ENCODE measurements at places on chromosomes 5 and 9. TPM values are rescaled to one million over a fixed set of nuclear protein-coding genes. Genes with fewer than 3 reads are reported as not detected.
A peak's percentile ranks its signal among the peaks of the same experiment; 100 is the strongest.

- no peaks in the 10 kb centered on the region for H3K36me3 ChIP-seq
- DNase-seq: no peak
- no peaks in the 10 kb centered on the region for H3K4me1 ChIP-seq
Measured at GRCh38 chr9:118034701-118035100, 330.5 kb downstream of the TLR4 start.

CFAP90 gene
- not detected for total RNA-seq

DNA sequence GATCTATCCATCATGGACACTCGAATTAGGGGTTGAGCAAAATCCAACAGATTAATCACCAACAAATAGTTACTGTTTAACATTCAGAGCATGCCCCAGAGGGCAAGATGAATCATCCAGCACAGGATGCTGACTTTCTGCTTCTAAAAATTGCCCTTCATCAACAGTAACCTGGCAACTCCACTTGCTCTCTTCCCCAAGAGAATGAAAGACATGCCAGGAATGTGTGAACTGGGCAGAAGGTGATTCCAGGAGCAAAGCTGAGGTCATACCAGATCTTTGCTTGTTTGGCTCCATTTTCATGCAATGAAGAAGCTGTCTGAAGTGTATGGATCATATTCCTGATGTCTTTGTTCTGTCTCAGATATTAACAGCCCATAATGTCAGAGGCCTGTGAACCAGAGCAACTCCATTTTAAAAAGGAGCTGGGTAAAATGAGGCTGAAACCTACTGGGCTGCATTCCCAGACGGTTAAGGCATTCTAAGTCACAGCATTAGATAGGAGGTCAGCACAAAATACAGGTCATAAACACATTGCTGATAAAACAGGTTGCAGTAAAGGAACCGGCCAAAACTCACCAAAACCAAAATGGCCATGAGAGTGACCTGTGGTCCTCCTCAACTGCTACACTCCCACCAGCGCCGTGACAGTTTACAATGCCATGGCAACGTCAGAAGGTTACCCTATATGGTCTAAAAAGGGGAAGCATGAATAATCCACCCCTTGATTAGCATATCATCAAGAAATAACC is 2.5 kb upstream of the ZNF367 start:
- peak overlapping the region; percentile 100 for H3K27ac ChIP-seq
- no peaks in the 10 kb centered on the region for H3K36me3 ChIP-seq
- peaks cover 25% of the 10 kb centered on the region for H3K4me1 ChIP-seq
- H3K4me3 ChIP-seq: no peak overlapping the region

GRCh38 chr5:148224117-148224742 is 14.1 kb upstream of the MARCOL start:
- H3K27ac ChIP-seq: no peak overlapping the region
- no peaks in the 10 kb centered on the region for H3K36me3 ChIP-seq
- no peak overlapping the region for H3K4me3 ChIP-seq
- DNase-seq: no peak
- H3K27me3 ChIP-seq: no peaks in the 10 kb centered on the region
- H3K4me1 ChIP-seq: no peaks in the 10 kb centered on the region

DNA sequence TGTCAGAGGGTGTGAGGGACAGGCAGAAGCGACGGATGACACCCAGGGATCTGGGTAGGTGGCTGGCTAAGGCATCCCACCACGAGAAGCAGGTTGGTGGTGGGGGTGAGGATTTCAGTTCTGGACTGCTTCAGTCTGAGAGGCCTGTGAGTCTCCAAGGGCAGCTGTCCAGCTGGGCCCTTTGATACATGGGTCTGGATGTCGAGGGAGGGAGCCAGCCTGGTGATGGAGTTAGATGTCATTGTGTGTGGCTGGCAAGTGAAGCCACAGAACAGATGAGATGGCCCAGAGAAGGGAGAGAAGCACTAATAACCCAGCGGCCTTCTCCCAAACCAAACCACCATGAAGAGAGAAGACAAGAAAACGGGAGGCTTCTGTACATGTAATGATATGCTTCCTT is 11.1 kb downstream of the MED27 start:
- H3K27me3 ChIP-seq: no peaks in the 10 kb centered on the region
- no peak overlapping the region for H3K27ac ChIP-seq
- no peak overlapping the region for H3K4me3 ChIP-seq
- H3K4me1 ChIP-seq: peaks cover 9% of the 10 kb centered on the region

DNA sequence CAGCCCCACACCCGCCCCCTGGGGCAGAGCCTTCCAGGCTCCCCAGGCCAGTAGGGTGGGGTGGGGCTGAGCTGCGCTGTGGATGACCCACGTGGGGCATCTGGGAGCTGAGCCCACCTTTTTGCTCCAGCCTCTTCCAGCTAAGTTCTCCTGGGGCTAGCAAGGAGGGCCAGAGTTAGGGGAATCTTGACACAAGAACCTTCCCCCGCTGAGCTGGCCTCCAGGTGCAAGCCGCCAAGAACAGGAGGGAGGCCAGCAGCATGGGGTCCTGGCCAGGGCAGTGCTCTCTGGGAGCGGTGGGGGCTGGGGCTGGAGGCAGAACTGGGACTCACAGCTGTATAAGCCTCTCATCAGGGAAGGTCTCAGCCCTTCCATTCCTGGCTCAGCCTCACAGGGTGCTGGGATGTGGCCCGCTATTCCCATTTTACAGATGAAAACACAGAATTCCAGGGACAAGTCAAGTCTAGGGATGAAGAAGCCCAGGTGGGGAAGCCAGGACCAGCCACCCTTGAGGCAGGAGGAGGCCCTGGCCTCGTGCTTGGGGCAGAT is 21.5 kb downstream of the SARDH start:
- no peak overlapping the region for H3K4me3 ChIP-seq
- H3K36me3 ChIP-seq: no peaks in the 10 kb centered on the region
- DNase-seq: no peak

STC2 gene
- 1.4 TPM for total RNA-seq

DNA sequence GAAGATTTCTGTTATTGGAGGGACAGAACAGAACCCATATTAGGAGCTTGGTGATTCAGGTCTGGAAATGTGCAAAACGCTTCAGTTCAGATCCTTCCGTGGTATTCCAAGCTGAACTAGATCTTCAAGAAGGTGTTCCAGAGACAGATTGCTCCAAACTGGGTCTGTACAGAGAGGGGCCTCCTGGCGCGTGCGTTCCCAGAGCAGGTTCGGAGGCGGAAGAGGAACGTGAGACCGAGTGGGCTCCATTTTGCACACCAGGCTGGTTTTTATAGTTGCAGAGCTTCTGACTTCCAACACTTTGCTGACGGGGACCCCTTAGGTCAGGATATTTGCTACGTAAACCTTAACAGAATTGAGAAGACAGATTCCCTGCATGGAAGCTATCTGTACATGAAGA is 16.7 kb upstream of the RPL26L1 start:
- H3K4me1 ChIP-seq: no peaks in the 10 kb centered on the region
- no peak overlapping the region for H3K4me3 ChIP-seq
- H3K27me3 ChIP-seq: no peaks in the 10 kb centered on the region
